ENCODE measurements at places on chromosomes 7 and 10. TPM values are rescaled to one million over a fixed set of nuclear protein-coding genes. Genes with fewer than 3 reads are reported as not detected.

PDE6C gene
- total RNA-seq: not detected

OPN1SW gene
- not detected for total RNA-seq

ZNF680 gene
- total RNA-seq: 22.4 TPM

KEL gene
- 0.70 TPM for total RNA-seq

H2AZ2 gene
- total RNA-seq: 331 TPM

GIMAP6 gene
- total RNA-seq: 65.0 TPM

LEP gene
- total RNA-seq: not detected

SLC13A1 gene
- total RNA-seq: not detected

ABCA13 gene
- total RNA-seq: 0.05 TPM

VSTM2A gene
- total RNA-seq: not detected

JAKMIP3 gene
- total RNA-seq: 0.38 TPM

OR2A1 gene
- total RNA-seq: not detected

SAP25 gene
- 26.3 TPM for total RNA-seq

SPDYE5 gene
- total RNA-seq: not detected

PGAM2 gene
- 0.58 TPM for total RNA-seq

LFNG gene
- 104 TPM for total RNA-seq

RPEL1 gene
- not detected for total RNA-seq

OSBPL3 gene
- total RNA-seq: 98.3 TPM

MARVELD1 gene
- total RNA-seq: 3.0 TPM

DEPP1 gene
- 0.37 TPM for total RNA-seq

LRGUK gene
- 0.19 TPM for total RNA-seq

AEBP1 gene
- 6.6 TPM for total RNA-seq

SPDYE9 gene
- total RNA-seq: not detected

NAT16 gene
- not detected for total RNA-seq

PTPN20 gene
- 0.07 TPM for total RNA-seq

HMX3 gene
- total RNA-seq: not detected

SNCG gene
- total RNA-seq: not detected

PCLO gene
- total RNA-seq: not detected

FZD8 gene
- 0.18 TPM for total RNA-seq

BAIAP2L1 gene
- total RNA-seq: 1.4 TPM

EPO gene
- not detected for total RNA-seq

FAM131B gene
- total RNA-seq: 2.6 TPM

AGAP6 gene
- total RNA-seq: 23.5 TPM

HOXA13 gene
- total RNA-seq: not detected

ICA1 gene
- 2.7 TPM for total RNA-seq

ORAI2 gene
- total RNA-seq: 73.7 TPM

SPDYE1 gene
- total RNA-seq: 0.20 TPM

SFR1 gene
- total RNA-seq: 17.4 TPM

TRPV5 gene
- not detected for total RNA-seq

ZNF33B gene
- 15.6 TPM for total RNA-seq

NEBL gene
- total RNA-seq: 0.23 TPM

COL28A1 gene
- total RNA-seq: not detected

SYT15B gene
- total RNA-seq: 0.58 TPM

MYPN gene
- total RNA-seq: not detected

ATG9B gene
- total RNA-seq: 2.3 TPM

HOXA6 gene
- total RNA-seq: not detected

DENND2A gene
- not detected for total RNA-seq

HEPACAM2 gene
- total RNA-seq: not detected

RBP4 gene
- not detected for total RNA-seq

SLC39A12 gene
- total RNA-seq: not detected

Data from activated CD8-positive, alpha-beta memory T cell treated with anti-CD3 and anti-CD28 coated beads, Interleukin-2, amount 10 ng/mL, durations not matched to agents 7 days and 5 days (primary cell).